Activated T-cell treated with anti-CD3 and anti-CD28 coated beads, Interleukin-2, amount 50 U/mL, for 1 hour (primary cell): ENCODE measurements at places on chromosomes 3 and 15.

- no peak for DNase-seq
Measured at GRCh38 chr3:142999881-143000280, 1.5 kb upstream of the U2SURP start.

DNA sequence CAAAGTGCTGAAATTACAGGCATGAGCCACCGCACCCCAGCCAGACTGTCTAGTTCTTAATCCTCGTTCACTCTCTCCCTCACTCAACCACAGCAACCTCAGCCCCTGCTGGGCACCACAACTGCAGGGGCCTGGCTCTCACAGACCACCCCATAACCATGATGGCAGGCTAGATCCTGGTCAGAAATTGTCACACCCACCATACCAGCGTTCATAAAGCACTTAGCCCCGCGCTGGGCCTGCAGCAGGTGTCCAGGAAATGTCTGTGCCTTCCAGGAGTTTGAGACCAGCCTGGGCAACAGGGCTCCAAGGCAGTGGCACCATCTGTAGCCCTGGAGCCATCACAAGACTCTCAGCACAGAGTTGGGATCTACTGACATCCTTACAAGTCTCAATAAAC is 1.9 kb downstream of the SHISA5 start:
- DNase-seq = no peak

DNA sequence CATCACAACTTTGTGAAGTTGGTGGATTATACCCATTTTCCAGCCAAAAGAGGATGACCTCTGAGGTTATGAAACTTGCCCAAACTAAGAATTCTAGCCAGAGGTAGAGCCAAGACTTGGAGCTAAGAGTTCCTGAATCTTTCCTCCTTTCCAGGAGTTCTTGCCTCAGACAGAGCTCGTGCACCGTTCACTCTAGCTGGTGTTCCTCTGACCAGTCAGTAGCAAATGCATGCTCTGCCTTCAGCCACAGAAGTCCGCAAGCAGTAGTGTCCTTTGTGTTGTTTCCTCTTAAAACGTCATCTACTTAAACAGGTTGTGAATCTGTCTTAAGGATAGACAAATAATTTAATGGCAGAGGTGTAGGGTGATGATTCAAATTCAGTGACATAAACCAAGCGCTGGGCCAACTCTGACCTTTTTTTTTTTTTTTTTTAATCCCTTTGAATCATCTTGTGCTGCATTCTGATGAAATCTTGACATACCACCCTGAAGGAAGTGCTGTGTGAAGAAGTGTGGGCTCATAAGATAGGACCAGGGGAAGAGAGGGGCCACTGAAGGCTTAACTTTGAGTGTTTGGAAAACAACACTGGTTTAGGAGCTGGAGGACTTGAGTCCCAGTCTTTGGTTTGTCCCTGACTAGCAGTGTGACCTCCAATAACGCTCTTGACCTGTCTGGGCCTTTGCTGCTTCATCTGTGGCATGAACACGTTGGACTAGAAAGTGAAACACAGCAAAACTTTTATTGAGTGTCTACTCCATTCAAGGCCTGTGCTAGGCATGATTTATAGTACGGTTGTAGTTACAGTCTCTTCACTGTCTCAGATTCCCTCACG is 53.4 kb downstream of the ITPR1 start:
- DNase-seq = no peak

DNA sequence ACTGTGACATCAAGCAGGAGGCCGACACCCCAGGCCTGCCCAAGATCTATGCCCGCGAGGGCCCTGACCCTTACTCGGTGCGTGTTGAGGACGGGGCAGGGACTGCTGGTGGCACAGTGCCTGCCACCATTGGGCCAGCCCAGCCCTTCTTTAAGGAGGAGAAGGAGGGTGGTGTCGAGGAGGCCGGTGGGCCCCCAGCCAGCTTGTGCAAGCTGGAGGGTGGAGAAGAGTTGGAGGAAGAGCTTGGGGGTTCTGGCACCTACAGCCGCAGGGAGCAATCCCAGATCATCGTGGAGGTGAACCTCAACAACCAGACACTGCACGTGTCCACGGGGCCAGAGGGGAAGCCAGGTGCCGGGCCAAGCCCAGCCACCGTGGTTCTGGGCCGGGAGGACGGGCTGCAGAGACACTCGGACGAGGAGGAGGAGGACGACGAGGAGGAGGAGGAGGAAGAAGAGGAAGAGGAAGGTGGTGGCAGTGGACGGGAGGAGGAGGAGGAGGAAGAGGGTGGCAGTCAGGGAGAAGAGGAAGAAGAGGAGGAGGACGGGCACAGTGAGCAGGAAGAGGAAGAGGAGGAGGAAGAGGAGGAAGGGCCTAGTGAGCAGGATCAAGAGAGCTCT is 5.4 kb downstream of the ZBTB47 start:
- DNase-seq = no peak

DNA sequence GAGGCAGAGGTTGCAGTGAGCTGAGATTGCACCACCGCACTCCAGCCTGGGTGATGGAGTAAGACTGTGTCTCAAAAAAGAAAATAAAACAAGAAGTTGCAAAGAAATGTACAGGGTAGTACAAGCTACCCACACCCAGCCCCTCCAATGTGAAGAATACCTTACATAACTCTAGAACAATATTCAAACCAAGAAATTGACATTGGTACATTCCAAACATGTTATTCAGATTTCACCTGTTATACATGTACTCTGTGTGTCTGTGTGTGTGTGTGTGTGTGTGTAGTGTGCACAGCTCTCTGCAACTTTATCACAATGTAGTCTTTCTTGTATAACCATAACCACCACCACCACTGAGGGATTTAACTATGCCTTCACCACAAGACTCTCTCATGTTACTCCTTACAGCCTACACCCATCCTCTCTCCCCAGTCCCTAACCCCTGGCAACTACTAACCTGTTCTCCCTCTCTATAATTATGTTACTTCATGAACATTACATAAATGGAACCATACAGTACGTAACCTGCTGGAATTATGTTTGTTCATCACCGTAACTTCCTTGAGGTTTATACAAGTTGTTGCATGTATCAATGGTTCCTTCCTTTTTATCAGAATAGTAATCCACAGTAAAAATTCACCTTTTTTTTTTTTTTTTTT is 16.2 kb upstream of the TJP1 start:
- DNase-seq = no peak

DNA sequence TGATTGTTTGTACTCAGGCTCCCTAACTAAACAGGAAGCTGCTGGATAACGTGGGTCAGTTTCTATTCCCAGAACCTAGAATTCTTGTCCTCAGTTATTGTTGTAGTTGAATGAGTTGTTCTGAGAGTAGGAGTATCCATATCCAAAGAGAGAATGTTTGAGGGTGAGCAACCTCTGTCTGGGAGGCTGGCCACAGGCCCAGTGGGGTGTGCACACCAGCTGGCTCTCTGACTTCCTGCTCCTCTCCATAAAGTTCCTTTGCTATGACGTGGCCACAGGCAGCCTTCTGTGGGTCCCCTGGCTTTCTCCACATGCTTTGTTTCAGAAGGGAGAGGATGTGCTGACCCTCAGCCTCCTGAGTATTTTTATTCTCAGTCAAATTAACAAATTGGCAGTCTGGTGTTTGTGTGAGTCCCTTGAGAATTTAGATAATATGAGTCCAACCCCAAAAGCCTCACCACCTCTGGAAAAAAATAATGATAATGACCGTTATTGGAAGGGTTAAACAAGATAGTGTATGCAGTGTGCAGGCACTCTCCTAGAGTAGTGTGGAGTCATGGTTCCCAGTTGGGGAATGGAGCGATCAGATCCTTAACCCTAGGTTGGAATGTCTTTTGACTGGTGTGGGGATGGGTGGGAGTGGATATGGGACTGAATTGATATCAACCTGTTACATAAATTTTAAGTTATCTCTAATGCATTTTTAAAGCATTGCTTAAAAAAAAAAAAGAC is 47.6 kb upstream of the MED12L start:
- no peak for DNase-seq

DNA sequence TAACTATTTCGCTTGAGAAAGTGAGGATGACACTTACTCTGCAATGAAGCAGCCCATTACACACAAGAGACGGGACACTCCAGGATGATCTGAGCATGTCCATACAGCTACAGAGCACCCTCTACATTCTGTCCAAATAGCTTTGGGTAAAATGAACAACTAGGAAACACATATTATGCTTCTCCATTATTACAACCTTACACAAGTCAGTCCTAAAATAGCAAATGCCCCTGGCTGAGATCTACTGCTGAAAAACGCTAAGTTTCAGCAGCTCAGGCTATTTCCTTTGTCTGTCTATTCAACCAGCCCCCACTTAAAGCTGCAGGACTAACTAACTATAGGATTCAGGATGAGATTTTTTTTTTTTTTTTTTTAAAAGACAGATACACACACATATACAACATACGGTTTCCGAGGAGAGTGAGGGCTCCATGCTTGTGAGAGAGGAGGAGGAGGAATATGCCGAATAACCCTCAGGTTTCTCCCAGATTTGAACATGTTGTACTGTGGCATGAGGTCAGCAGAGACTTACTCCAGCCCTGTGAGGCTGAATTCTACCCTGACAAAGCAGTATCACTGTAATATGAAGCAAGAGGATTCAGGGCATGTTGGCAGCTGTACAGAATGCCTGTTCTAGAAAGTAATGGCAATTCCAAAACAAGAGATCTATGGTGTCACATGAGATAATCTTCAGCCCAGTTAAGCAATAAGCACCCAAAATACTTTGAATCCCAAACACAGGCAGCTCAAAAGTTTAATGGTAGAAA is 117.3 kb upstream of the PLXND1 start:
- no peak for DNase-seq

- DNase-seq = no peak
Measured at GRCh38 chr3:190526787-190527762, 13.2 kb downstream of the IL1RAP start.

DNA sequence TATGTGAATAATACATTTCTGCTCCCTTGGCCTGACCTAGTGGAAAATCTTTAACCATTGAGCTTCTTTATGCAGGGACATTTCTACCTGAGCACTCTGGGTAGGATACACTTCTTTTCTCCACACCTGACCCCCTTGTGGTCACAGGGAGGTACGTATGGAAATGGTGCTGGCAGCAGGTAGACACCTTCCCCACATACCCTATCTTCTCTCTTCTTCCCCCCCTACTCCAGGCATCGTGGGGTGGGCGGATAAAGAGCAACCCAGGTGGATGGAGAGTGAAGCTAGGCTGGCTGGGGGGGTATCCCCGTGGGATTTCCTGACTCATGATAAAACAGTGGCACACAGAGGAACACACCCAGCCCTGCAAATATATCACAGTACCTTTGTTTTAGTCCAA is 312.1 kb downstream of the ARRDC4 start:
- DNase-seq = no peak

- no peak for DNase-seq
Measured at GRCh38 chr15:36506733-36507356, 72.6 kb upstream of the CDIN1 start.

DNA sequence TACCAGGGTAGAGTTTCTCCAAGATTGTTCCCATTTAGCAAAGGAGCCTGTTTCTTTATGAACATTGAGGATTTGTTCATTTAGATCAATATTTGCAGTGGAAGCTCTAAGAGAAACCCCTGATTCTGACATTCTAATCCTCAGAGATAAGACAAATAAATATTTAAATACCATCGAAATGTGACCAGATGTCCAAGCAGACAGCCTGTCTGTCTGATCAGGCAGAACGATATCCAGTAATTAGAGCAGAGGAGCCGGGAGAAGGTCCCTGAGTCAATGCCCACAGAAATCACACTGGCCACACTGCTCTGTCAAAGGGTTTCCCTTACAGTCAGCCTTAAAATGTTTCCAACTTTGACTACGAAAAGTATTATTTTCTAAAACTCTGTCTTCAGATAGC is 15.7 kb upstream of the ARPIN start:
- DNase-seq = no peak

DNA sequence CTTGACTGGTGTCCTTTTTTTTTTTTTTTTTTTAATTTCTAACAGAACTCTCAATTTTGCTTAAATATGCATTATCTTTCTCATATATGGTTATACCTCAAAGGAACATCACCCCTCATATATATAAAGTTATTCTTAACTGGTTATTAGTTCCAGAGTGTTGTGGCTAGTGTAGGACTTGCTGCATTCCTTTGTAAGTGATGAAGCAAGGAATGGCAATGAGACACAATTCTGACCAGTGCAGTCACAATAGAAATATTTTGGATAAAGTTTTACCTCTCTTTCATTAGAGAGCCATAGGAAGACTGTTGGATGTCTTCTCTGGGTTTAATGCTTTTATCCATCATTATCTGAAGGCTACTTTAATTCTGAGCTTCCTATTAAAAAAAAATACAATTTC is 75.5 kb upstream of the CBLB start:
- DNase-seq = no peak

DNA sequence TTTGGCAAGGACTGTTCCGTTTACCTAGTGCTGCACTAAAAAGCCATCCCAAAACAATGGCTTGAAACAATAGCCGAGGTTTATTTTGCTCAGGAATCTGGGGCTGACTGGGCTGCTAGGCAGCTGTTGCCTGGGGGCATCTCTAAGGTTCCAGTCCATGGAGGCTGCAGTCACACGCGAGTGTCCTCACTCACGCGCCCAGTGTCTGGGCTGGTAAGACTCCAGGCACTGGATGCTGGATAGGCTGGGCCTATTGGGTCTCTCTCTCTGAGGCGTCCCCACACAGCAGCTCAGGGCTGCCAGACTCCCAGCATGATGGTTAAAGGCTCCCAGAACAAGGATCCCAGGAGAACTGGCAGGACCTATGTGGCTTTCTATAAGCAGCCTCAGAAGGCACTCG is 34.2 kb downstream of the ALS2CL start:
- DNase-seq = no peak

GRCh38 chr15:46786590-46787285 is 930.6 kb upstream of the SEMA6D start:
- DNase-seq = no peak

DNA sequence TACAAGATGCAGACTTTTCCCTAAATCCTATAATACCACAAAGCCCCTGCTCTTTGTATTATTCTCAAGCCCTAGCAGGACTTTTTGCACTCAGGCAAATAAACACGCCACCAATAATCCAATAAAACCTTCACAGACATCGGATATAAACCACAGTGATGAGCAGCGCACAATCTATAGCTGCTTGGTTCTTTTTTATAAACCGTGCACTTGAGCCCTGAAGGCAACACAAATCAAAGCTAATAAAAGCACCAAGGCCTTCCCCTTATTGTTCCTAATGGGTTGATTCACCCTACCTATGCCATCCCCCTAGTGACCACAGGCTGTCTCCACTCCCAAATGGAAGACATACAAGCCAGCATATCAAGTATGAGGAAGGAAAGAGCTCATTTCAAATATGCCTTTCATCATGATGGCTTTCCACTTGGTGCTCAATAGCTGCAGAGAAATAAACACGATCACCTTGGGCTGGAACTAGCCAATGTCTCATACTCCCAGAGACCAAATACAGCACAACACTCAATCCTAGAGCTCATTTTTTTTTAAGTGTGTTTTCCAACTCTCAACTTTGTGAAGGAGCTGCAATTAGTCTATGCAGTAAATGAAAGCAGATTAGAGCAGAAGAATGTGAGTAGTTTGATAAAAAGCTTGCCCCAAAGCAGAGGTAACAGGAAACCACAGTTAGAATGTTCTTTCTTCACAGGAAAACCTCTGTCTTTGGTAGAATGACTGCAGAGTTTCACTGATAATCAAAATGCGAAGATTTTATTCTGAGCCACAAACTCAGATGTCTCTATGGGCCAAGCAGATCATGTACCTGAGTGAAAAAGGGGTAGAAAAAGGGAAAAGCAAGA is 573.9 kb downstream of the AGBL1 start:
- DNase-seq = no peak
